ENCODE measurements at places on chromosomes 16 and 17. TPM values are rescaled to one million over a fixed set of nuclear protein-coding genes. Genes with fewer than 3 reads are reported as not detected.

DNA sequence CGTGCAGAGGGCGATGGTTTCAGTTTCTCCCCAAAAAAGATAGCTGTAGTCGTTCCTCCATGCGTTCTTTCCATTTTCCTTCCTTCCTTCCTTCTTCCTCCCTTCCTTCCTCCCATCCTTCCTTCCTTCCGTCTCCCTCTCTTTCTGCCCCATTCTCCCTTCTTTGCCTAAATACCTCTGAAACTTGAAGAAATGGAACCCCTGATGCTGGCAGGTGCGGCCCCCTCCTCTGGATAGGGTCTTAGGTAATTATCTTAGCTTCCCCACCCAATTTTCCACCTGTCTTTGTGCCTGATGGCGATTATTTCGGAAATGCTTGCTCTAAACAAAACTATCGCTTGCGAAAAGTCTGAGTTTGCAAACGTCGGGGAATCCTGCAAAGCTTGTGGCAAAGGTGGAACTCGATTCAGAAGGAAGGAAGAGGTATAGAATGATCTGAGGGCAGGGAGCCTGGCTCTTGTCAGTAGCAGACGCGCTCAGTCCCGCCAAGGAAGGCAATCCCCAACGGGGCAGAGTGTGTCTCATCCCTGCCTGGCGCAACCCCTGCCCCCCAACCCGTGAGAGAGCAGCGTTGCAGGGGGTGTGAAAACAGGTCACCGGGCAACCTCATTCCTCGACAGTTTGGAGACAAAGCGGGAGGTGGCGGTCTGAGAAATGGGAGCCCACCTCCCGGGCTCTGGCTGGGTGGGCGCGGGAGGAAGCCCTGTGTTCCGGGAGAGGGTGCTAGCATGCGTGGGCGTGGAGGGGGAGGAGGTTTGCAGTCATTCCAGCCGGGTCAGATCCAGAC, 2.9 kb upstream of the CBX8 start:
- DNase-seq = peak; percentile 42

DNA sequence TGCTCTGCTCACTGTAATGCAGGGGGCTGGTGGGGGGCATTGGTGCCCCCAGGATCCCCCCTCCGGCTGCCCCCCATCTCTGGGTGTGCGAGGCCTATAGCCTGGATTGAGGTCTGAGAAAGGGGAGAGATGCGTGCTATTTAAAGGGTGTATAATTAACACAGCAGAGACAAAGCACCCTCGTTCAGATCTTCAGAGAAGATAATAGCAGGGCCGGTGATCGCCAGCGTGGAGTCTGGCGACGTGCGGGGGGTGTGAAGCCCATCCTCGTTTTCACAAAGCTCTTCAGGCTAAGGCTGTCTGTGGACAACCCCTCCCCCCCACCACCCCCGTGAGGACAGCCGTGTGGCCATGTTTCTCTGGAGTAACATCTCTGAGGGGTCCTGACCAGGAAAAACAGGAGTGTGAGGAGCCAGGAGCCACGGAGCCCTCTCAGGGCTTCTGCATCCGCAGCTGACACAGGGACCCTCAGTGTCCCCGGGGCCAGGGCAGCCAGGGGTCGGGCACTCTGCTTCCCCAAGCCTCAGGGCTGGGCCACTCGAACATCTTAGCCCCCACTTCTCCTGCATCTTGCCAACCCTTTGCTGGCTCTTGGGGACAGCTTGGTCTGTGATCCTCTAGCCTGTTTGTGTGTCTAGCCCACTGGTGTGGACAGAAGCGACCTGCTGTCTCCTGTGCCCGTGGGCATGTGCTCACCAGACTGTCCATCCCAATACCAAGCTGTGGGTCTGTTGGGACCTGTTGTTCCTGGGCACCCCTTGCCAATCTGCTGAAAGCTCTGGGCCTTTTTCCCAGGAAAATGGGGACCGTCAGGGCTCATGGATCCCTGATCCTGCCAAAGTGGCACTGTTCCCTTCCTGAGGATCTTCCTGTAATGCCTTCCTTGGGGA, 58.9 kb downstream of the BAIAP2 start:
- no peak for DNase-seq

DNA sequence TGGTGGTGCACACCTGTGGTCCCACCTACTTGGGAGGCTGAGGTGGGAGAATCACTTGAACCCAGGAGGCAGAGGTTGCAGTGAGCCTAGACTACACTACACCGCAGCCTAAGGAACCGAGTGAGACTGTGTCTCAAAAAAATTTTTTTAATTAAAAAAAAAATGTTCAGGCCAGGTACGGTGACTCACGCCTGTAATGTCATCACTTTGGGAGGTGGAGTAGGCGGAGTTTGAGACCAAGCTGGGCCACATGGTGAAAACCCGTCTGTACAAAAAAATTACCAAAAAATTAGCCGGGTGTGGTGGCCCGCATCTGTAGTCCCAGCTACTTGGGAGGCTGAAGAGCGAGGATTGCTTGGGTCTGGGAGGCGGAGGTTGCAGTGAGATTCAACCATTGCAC, 3.6 kb upstream of the FAM222B start:
- DNase-seq = no peak

DNA sequence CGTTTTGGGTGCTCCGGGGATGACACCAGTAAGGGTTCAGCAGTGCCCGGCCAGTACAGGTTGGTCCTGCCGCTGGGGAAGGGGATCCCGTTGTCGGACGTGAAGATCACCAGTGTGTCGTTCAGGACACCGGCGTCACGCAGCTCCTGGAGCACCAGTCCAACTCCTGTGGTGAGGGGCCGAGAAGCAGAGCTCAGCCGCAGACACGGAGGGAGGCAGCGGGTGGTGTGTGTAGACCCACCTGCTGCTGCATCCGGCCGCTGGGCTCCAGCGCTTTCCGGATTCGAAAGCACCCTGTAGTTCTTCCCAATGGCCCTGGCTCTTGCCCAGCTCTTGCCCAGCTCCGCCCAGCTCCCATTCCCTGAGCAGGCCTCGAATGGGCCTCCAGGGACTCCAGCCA, 8.0 kb downstream of the SGSH start:
- DNase-seq = no peak

DNA sequence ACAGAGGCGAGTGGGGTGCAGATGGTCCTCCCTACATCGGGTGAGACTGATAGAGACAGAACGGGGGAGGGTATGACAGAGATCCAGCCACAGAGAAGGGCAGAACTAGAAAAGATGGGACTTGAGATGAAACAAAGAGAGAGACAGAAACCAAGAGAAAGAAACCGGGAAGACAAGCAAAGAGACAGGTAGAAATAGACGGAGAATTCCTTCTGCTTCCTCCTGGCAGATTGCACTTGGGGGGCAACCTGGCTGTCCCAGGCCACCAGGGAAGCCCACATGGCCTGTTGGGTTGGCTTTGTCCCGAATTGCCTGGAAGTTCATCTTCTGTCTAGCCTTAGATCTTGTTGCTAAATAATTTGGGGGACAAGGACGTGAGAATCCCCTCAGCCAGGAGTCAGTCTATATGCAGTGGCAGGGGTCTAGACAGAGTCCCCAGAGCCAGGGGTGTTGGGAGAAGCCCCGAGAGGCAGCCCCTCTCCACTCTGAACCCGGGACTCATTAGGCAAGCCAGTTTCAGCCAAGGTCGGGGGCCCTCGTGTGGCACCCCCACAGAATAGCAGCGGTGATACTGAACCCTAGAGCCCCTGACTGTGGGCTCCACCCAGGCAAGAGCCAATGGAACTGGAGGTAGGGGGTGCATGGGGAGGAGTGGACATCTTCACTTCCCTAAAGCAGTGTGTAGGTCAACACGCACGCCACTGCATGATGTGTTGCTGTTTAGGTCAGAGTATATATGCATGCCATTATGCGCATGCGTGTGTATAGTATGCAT, 627 bp upstream of the TSPOAP1 start:
- DNase-seq = no peak

DNA sequence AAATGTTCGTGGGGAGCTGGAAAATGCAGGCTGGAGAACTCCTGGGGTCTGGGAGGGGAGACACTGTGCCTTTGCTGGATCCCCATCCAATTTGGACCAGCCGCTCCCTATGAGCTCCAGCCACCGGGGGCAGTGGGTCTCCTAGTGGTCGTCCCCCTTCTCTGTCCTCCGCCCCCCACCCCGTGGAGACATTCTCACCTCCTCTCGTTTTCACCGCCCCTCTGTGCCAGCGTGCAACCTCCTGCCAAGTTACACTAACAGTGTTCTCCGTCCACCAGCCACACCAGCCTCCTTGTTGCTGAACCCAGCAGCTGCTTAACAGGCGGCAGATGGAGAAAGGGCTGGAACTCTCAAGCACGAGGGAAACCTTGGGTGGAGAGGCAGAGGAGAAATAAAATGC, 67.4 kb upstream of the SOX9 start:
- peak; percentile 4 for DNase-seq

TTLL6 gene
- total RNA-seq = not detected

TBC1D3H gene
- total RNA-seq = not detected

FBF1 gene
- 16.6 TPM for total RNA-seq

DNA sequence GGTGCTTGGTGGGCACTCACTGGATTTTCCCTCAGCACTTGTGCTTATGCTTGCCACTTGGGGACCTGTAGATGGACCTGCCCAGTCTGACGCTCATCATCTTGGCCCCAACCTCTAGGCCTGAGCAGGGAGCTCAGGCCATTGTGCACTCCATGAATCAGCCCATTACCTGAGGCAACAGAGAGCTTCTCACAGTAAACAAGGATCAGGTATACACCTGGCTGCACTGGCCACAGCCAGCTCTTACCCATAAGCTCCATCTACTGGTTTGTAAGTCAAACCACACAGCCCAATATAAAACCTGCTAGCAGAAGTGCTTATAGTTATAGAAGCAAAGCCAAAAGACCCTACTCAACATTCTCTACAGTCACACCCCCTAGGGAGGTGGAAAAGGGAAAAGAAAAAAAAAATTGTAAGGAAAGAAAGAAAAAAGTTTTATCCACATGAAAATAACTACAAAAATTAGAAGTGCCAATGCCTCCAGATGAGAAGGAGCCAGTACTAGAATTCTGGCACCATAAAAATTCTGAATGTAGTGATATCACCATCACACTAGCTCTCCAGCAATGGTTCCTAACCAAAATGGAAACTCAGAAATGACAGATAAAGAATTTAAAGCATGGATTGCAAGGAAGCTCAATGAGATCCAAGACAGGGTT, 87.8 kb upstream of the CDH5 start:
- DNase-seq = no peak

Measured in GM23248 (cell line).